ENCODE measurements at places on chromosomes 12 and 14.
A peak's percentile ranks its signal among the peaks of the same experiment; 100 is the strongest.

DNA sequence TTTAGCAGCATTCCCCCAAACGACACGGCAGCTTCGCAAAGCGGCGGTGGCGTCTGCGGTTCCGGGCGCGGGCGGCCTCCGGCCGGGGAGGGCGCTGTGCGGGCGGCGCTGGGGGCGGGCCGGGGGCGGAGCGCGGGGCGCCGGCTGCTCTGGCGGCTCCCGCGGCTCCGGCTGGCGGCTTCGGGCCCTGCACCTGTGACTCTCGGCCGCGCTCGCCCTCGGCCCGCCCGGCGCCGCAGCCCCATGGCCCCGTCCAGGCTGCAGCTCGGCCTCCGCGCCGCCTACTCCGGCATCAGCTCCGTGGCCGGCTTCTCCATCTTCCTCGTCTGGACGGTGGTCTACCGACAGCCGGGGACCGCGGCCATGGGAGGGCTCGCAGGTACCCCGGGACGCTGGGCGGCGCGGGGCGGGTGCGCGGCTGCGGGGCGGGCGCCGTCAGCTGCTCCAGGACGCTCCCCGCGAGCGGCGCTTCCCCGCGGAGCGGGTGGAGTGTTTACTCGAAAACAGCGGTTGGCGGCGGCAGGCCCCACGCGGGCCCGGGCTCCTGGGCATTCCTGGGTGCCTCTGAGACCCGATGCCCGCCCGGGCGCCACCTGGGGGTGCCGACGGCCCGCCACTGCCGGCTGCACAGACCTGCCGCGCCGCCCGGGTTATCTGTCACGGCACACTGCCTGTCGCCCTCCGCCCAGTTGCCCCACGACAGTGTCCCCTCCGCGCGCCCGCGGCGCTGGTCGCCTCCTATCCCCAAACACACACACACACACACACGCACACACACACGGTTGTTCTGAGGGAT lies at the start of gene SLC48A1:
TSS of gene SLC48A1 (plus strand) at position 177 of the 796 bp plus-strand sequence. CDS start at position 244, 67 bp downstream.
- peak; percentile 61 for DNase-seq

DNA sequence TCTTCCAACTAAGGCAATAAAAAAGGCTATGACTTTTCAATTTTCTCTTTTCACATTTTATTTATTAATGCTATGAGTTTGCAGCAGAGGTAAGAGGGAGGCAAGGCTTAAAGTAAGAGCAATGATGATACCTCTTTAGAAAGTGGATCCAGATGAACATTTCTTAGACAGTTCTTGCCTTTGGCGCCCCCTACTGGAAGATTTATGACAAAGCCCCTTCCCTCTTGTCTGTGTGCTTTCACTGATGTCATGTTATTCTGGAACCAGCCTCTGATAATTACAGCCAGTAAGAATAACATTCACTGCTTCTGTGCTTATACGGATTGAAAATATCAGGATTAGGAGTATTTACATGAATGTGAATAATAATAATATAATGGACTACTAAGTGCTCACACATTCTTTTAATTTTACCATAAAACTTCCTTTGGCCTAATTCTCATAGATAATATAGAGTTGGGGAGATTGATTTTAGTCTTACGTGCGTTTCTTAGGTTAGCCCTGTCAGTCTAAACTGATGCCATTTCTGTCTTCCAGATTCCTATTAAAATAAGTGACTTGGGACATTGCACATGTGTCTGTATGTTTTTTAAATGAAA lies 1929.9 kb upstream of the SEL1L start:
- DNase-seq = peak; percentile 82

DNA sequence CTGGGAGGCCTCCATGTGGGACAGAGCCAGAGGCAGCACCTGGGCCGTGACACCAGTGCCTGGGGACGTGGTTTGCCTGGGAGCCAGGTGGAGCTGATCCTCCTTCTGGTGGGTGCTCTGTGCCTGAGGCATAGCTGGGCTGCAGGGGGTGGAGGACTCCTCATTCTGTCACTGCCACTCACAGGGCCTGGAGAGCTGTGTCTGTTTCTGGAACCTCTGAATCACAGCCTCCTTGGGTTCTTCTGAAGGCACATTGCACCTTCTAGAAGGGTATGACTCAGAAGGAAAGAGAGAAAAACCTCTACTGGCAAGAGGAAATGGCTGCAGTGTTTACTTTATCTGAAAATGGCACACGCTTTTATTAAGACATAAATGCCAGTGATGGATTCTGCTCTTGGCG lies 659.8 kb downstream of the VRK1 start:
- peak; percentile 21 for DNase-seq

DNA sequence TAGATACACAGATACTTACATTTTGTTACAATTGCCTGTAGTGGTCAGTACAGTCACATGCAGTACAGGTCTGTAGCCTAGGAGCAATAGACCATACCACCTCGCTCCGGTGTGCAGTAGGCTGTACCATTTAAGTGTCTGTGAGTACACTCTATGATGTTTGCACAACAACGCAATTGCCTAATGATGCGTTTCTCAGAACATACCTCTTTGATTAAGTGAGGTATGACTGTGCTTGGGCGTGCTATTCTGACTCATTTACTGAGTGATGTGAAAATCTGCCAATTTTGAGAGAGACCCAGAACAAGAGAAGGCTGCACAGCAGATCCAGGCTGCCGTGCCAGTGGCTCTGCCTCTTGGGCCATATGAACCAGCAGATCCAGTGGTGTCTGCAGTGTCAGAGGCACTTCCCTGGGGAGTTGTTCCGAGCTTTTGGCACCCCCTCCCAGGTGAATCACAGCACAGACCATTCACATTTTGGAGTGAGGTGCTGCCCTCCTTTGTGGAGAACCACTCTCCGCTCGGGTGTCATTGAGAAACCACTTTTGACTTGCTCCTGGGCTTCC lies 20.4 kb downstream of the DLK1 start:
- peak; percentile 99 for DNase-seq

GRCh38 chr12:106428384-106428783 lies 70.8 kb downstream of the POLR3B start:
- DNase-seq = no peak

- no peak for DNase-seq
Measured at GRCh38 chr14:55482936-55483605, 42.7 kb upstream of the TBPL2 start.

- no peak for DNase-seq
Measured at GRCh38 chr12:27236498-27236897, 7.6 kb upstream of the STK38L start.

GRCh38 chr14:88251650-88252049 lies 71.4 kb downstream of the KCNK10 start:
- DNase-seq = no peak

Data from MCF 10A (cell line).